ENCODE measurements at places on chromosomes 2 and 18.

GRCh38 chr2:81739966-81740365 is 1435.4 kb upstream of the LRRTM1 start:
- DNase-seq, result no peak

DNA sequence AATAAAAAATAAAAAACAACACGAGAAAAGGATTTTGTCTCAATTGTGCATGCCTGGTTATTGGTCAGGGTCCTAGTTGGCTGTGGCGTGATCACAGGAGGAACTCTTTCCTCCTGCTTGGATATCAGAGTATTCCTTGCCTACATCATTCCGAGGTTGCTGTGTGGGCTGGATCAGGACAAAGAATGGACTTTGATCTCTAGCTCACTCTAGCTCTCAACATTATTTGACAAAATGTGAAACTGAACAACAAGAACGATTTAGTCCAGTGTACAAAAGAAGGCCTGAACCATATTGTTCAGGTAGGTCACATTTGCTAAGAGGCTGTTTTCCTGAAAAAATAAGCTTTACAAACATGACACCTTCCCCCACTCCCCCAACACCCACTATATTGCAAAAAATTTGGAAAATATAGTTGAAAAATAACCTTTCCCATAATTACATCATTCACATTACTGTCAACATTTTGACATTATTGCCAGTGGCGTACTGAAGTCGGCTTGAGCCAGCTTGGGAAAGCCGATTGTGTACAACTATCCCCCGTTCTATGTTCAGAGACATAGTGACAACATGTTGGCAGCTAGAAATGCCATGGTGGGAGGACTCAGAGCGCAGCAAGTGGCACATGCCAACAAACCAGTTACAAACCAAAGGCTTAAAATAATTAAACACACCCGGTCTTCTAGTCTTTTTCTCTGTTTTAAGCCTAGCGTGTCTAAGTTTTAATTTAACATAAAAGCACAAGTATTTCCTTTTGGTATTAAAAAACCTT is 179.0 kb downstream of the LPIN1 start:
- no peak for DNase-seq

GRCh38 chr2:40480596-40480995 is 28.7 kb upstream of the SLC8A1 start:
- DNase-seq, result no peak

DNA sequence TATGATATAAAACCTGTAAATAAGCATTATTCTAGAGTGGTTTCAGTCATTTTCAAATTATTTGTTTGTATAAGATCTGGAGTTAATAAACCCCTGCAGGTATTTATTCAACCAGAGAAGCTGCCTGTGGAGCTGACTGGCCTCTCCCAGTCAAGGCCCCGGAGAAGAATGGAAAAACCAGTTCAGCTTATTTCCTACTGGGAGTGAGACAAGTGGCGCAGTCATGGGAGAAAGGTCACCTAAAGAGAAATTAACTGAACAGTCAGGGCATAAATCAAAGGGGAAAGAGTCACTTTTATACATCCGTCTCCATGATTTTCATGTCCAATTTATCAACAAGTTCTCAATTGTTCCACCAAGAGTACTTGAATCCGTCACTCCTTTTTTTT is 240.9 kb downstream of the RNF152 start:
- DNase-seq, result no peak

DNA sequence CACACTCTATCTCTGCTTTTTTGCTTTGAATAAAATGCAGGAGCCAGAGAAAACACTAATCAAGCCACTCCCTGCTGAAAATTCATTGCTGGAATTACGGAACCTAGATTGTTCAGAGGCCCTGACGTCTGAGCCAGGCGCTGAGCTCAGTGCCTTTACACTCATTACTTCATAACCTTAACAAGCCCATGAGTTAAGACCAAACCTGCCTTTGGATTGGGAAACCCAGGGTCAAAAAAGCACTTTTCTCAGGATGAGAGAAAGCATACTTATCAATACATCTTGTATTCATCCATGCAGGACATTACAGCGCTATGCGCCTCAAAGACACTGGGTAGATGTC is 762 bp downstream of the INO80C start:
- DNase-seq, result no peak

DNA sequence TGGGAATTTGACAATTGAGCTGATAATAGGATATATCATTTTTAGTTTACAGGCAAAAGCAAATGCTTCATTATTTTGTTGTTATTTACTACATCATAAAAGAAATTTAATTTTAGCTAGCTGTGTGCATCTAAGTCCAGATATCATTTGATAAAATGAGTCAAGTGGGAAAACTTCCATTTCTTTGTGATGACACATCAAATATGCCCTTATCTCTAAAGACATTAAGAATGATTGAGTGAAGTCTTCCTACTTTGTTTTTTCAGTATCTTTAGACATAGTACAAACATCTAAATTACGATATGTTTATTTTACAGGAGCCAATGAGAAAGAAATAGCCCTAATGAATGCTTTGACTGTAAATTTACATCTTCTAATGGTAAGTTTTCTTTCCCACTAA is 77.0 kb downstream of the KYNU start:
- no peak for DNase-seq

- DNase-seq, result no peak
These were observed 295.8 kb upstream of the PARD3B start for GRCh38 chr2:204249437-204249836.

GRCh38 chr2:25672494-25673299 is 680 bp downstream of the DTNB start:
- peak; percentile 76 for DNase-seq

DNA sequence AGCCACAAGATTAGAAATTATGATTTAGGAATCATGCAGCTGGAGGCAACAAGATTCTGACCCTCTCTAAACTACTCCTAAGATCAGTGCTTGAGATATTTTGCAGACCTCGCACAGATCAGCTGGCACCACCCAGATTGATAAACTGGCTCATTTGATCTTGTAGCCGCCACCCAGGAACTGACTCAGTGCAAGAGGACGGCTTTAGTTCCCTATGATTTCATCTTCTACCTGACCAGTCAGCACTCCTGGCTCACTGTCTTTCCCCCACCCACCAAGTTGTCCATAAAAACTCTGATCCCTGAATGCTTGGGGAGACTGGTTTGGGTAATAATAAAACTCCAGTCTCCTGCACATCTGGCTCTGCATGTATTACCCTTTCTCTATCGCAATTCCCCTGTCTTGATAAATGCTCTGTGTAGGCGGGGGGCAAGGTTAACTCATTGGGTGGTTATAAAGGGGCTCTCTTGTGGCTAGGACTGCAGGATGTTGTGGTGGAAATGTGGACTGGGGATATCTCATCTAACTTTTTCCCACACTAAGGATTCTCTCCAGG is 96.1 kb downstream of the ARL6IP6 start:
- no peak for DNase-seq

DNA sequence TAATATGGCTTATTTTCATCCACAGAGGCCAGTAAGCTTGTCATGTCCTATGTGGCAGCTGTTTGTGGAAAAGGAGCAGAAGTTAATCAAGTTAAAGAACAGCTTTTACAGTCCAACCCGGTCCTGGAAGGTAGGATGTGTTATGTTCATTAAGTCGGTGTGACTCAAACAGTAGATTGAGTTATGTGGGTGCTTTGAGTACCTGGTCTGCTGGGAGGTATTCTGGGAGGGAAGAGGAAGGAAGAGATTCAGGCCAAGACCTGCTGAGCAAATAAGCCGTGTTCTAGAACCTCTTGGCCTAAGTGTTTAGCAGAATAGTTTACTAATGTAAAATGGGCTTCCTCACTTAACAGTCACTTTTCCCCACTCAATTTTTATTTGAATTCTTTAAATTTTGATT is 96.2 kb downstream of the MYO1B start:
- no peak for DNase-seq

- no peak for DNase-seq
These were observed 3.8 kb downstream of the SLC1A4 start for GRCh38 chr2:64992990-64993389.

GRCh38 chr18:43883886-43884285 is 606.6 kb upstream of the SYT4 start:
- DNase-seq, result no peak

- no peak for DNase-seq
These were observed 44.1 kb downstream of the SCN2A start for GRCh38 chr2:165283342-165283741.

DNA sequence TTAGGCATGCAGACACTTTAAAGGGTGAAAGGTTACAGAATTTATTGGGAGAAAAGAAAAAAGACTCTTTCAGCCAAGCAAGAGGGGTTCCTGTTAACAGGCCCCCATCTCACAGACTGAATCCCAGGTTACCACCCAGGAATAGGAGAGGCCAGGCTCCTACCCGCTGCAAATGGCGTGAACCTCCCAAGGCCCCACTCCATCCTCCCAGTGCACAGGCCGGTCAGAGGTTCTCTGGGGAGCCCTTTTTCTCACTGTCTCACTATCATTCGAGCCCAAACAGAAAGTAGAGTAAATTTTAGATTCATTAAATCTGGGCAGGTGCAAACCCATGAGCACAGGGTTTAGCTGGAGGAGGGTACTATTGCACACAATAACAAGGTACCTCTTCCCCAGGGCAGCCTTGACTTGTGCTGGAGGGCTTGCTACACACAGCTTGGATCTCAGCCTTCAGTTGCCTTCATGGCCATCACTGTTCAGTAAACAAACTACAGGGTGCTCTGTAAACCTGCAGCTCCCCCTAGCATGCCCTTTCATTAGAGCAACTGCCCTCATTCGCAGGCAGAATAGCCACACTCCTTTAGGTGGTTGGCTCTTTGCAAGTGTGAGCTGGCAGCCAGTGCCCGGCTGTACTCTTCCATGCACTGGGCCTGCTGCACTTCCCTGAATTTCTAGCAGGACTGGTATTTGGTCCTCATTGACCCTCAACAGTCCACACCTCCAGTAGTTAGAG is 7.3 kb upstream of the PLEK start:
- no peak for DNase-seq

GRCh38 chr18:13165636-13166423 is 52.7 kb upstream of the LDLRAD4 start:
- no peak for DNase-seq
